Stimulated activated CD4-positive, alpha-beta T cell treated with anti-CD3 and anti-CD28 coated beads, TNF-alpha, amount 100 ng/mL, for 1 hour (primary cell): ENCODE measurements at places on chromosomes 3 and 15.

GRCh38 chr3:113241292-113242095 is 30.1 kb downstream of the BOC start:
- DNase-seq: no peak

GRCh38 chr3:108030960-108031359 is 59.9 kb downstream of the CD47 start:
- no peak for DNase-seq

DNA sequence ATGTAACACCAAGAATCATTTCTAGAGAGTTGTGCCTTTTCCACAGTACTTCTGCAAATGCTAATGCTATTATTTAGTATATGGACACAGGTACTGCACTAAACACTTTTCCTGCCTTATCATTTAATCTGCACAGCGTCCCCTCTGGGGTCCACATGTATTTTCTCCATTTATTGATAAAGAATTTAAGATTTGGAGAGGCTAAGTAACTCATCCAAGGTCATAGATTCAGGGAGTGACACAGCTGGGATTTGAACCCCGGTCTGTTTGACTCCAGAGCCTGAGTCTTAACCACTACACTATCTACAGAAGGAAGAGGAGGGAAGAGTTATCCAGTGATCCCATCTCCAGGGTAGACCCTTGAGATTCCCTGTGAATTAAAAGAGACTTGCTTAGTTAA is 24.9 kb upstream of the TPRG1 start:
- no peak for DNase-seq

DNA sequence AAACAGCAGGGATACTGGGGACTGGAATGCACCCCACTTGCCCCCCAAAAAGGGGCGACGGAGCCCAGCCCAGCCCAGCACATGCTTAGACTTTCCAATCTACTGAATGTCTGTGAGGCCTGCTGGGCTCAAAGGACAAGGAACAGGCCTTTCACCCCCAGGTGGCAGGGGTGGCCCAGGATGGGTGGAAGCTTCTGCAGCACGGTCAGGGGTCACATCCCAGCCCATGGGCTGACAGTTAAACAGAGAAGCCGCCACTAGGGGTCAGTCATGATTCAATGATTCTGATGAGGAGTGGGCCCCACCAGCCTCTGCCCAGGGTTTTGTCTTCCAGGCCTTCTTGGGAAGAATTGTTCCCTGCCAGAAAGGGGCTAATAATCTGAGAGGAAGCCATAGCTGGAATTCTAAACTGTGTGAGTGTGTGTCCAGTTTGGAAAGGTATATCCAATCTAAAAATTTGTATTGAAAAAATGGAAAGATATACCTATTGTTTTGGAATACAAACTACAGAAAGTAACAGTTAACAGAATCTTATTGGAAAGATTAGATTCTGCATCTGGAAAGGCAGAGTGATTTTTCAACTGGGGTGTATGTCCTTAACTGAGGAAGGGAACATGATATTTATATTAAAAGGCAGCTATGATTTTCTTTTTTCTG is 2.2 kb downstream of the CHRNB4 start:
- DNase-seq: no peak

DNA sequence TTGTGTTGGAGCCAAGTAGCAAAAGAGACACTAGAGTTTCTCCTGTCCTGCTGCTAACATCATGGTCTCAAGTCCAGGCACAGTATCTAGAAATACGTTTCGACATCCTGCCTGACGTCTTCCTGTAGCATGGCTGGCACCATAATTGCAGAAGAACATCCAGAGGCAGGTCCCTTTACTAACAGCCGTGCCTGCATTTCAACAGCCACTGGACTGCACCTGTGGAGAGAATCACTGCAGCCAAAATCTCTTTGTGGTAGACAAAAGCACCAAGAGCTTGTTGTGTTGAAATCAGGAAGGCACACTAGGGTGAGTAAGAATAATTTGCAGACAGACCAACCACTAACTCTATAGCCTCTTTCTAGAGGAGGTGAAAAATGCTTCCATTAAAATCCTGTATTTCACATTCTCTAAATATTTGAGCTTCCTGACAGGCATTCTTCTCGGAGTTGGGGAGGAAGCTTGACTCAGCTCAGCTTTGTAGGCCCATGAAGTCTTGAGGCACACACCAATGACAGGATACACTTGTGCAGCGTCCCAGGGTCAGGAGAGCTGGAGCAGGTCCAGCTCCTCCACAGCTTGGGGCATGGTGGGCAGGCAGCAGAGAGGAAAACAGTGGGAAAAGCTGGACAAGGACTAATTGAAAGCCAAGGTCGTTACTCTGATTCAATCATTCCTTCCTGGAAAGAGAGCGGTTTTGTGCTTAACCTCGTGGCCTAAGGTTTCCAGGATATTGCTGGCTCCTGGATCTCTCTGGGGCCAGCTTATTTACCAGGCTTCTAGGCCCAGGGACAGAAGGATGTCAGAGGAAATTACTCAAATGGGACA is 244.9 kb downstream of the FAM43A start:
- DNase-seq: no peak

GRCh38 chr3:182067423-182067822 is 355.7 kb downstream of the SOX2 start:
- DNase-seq: no peak
